ENCODE measurements at places on chromosomes 1 and 21. TPM values are rescaled to one million over a fixed set of nuclear protein-coding genes. Genes with fewer than 3 reads are reported as not detected.

KCNK1 gene
- total RNA-seq: 85.5 TPM

GRCh38 chr1:232334811-232335210, 295.1 kb downstream of the SIPA1L2 start:
- no peak for DNase-seq

- no peak for DNase-seq
These were observed 7.3 kb upstream of the FUCA1 start for GRCh38 chr1:23875382-23875781.

FCGR3A gene
- total RNA-seq: 42.7 TPM

GRCh38 chr1:166032572-166033371, 134.0 kb downstream of the FAM78B start:
- peak; percentile 45 for DNase-seq

GRCh38 chr1:225400968-225401367, 26.9 kb downstream of the LBR start:
- DNase-seq: no peak

SYNC gene
- total RNA-seq: 33.6 TPM

GRCh38 chr1:54810153-54810942, 9.2 kb upstream of the TTC22 start:
- DNase-seq: peak; percentile 61

CADM3 gene
- total RNA-seq: 6.8 TPM

PRDM15 gene
- total RNA-seq: 3.1 TPM

LRRC39 gene
- total RNA-seq: 140 TPM

OR2T33 gene
- not detected for total RNA-seq
